ENCODE measurements at places on chromosomes 16 and 17.

DNA sequence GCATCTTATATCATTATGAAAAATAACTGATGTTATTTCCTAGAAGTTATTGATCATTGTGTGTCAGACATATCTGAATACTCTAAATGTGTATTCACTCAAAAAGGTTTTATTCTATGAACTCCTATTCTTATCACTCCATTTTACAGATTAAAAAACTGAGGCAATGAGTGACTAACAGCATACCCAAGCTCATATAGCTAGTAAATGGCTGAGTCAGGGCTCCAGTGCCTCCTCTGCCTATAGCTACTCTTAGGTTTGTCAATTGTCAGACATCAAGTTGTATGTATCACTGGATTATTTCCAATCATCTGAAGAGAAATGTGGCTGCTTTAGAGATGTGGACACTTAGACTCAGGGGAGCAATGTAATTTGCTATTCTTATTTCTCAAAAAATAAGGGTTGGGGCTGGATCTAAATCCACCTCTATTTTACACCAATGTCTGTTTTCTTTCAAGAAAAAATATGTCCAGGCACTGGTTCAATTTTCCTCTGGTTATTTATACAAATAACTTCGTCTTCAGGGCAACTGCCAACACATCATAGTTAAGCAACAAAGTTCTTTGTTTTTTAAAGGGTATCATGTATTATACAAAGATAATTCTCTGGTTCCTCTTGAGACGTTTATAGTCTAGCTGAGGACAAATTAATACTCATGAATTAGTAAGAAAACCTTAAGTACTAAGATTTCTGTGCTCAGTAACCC is 328.9 kb upstream of the MAF start:
- DNase-seq, result no peak

- DNase-seq, result no peak
Measured at GRCh38 chr16:19458722-19459379, 41.2 kb downstream of the TMC5 start.

DNA sequence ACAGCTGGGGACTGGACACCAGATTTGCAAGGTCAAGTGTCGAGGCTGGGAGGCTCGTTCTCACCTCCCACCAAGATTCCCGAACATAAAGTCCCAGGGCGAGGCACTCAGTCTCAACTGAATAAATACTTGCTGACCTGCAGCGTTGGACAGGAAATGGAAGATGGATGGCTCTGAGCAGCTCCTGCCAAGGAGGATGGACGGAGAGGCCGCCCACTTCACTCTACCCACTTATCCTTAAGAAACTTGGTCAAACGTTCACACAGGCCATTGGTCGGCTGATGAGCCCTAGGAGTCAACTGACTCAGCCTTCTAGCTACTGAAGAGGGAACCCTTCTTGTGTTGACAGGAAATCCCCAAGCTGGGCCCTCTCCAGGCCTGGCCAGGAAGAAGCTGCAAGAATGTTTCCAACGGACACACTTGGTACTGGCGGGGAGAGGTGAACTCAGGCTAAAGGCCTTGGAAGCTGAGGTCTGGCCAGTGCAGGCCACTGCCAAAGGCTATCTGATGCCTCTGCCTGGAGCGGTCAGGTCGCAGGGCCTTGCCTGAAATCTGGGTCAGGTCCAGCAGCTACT is 50.0 kb downstream of the VAC14 start:
- no peak for DNase-seq

DNA sequence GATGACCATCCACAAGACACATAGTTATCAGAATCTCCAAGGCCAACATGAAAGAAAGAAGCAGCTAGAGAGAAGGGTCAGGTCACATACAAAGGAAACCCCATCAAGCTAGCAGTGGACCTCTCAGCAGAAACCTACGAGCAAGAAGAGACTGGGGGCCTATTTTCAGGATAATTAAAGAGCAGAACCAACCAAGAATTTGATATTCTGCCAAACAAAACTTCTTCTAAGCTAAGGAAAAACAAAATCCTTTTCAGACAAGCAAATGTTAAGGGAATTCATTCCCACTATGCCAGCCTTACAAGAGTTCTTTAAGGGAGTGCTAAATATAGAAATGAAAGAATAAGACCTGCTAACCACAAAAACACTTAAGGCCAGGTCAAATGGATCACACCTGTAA is 47.8 kb downstream of the ITFG1 start:
- DNase-seq, result no peak

DNA sequence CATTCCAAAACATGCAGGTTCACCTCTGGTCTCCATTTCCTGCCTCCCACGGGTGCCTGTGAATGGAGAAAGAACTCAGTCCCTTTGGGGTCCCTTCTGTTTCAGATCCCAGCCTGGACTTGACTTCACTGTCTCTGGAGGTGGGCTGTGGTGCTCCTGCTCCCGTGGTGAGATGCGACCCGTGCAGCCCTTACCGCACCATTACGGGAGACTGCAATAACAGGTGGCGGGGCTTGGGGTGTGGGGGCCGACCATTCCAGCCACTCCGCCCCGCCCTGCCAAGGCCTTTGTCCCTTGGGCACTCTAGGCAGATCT is 10.5 kb downstream of the LPO start:
- DNase-seq, result no peak

DNA sequence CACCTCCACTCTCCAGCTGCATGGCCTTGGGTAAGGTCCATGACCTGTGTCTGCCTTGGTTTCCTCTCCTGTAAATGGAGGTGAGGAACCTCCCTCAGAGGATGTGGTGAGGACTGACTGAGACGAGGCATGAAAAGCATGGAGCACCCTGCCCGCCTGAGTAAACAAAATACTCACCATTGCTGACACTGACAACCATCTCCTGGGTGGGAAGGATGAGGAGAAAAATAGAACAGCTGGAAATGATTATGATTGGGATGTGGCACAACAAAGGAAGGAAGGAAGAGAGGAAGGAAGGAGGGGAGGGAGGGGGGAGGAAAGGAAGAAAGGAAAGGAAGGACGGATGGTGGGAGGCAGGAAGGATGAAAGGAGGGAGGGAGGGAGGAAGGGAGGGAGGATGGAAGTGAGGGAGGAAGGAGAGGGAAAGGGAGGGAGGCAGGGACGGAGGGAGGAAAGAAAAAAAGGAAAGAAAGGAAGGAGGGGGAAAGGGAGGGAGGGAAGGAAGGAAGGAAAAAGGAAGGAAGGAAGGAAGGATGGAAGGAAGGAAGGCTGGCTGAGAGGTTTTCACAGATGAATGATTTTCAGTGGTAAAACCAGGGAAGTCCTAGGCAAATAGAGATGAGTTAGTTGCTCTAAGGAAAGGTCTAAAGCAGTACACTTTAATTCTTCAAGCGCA is 276.5 kb upstream of the XYLT1 start:
- DNase-seq, result no peak

- no peak for DNase-seq
Measured at GRCh38 chr17:48719642-48720265, 2.6 kb downstream of the PRAC1 start.

DNA sequence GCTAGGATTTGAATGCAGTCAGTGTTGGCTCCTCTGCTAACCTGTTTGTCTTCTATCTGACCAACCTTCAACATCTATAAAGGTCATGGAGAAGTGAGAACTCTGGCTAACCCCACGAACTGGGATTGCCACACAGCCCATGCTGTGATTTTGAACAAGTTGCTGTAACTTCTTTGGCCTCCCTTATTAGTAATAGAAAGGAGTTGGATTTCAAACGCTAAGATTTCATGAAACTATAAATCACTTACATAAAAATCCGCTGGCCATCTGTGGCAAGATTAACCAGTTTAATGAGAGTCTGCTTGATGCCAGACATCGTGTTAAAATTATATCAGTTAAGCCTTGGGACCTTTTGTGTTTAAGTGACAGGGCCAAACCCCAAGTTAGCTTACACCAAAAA is 53.4 kb downstream of the HSD17B2 start:
- no peak for DNase-seq

All from activated naive CD8-positive, alpha-beta T cell treated with anti-CD3 and anti-CD28 coated beads, Interleukin-2, amount 50 U/mL, for 16 hours (primary cell).